GM03348 (cell line): ENCODE measurements at places on chromosomes 12 and 14.
A peak's percentile ranks its signal among the peaks of the same experiment; 100 is the strongest.

GRCh38 chr12:68739891-68740290, 6.1 kb upstream of the SLC35E3 start:
- DNase-seq, result no peak

GRCh38 chr14:56199095-56199981, 81.1 kb downstream of the PELI2 start:
- DNase-seq, result peak; percentile 86

DNA sequence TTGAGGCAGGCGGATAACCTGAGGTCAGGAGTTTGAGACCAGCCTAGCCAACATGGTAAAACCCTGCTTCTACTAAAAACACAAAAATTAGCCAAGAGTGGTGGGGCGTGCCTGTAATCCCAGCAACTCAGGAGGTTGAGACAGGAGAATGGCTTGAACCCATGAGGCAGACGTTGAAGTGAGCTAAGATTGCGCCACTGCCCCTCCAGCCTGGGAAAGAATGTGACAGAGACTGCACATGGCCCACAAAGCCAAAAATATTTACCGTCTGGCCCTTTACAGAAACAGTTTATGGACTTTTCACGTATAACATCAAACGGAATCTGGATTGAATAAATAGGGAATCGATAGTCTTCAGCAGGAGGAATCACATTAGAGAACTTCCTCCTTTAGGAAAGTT, 3.5 kb downstream of the RSRC2 start:
- no peak for DNase-seq

DNA sequence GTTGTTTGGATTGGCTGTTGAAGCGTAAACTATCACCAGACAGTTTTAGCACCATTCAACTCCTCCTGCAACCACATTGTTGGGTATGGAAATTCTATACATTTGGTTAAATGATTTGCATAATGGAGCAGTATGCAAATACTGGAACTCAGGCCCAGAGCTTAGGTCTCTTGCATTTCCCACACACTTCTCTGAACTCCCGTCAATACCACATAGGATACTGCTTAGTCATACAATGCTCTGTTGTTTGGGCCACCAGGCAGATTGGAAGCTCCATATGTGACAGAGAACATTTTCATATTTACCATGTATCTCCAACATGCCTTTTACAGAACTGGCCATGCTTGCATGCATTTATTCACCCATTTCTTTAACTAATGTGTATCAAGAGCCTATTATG, 78.0 kb downstream of the IFNG start:
- no peak for DNase-seq

- DNase-seq, result peak; percentile 13
Measured at GRCh38 chr14:44963775-44964380, 1.9 kb downstream of the TOGARAM1 start.

- DNase-seq, result no peak
Measured at GRCh38 chr12:82411546-82412230, 53.4 kb downstream of the METTL25 start.
